ENCODE measurements at places on chromosomes 3 and 15.

- no peaks in the 10 kb centered on the region for H3K4me1 ChIP-seq
- H3K36me3 ChIP-seq: no peaks in the 10 kb centered on the region
- H3K27me3 ChIP-seq: no peaks in the 10 kb centered on the region
- no peak overlapping the region for H3K4me3 ChIP-seq
- no peak overlapping the region for H3K27ac ChIP-seq
These were observed 160.7 kb downstream of the STAC start for GRCh38 chr3:36540888-36541518.

DNA sequence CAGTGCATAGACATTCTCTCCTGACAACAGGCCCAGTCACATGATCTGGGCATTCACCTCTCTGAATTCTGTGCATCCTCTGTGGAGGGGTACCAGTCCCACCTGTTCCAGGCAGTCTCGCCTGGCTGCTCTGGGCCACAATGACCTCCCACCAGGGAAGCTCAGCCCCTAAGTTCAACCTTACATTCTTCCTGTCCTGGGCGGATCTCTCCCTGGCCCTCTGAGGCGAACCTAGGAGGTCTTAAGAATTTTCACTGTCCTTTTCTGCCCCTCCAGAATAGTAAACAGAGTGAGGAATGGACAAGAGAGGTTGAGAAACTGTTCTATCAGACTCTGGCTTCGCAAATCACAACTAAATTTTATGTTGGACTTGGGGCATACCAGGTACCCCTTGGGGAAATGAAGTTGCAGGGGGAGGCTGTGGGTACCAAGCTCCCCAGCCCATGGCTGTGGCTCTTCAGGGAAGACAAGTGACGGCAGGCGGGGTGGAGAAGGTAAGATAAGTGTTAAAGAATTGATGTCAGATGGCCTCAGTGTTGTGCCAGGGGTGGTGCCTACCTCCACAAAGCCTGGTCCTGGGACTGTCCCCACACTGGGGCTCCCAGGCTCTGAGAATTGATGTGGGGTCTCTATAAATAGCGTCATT lies 5.3 kb downstream of the SCN5A start:
- H3K27me3 ChIP-seq: peaks cover 4% of the 10 kb centered on the region
- no peak overlapping the region for H3K27ac ChIP-seq
- H3K4me1 ChIP-seq: peaks cover 5% of the 10 kb centered on the region
- H3K36me3 ChIP-seq: no peaks in the 10 kb centered on the region
- no peak overlapping the region for H3K4me3 ChIP-seq

GRCh38 chr3:110343376-110343775 lies 728.2 kb upstream of the NECTIN3 start:
- H3K36me3 ChIP-seq: no peaks in the 10 kb centered on the region
- no peak overlapping the region for H3K27ac ChIP-seq
- H3K4me1 ChIP-seq: no peaks in the 10 kb centered on the region
- H3K27me3 ChIP-seq: no peaks in the 10 kb centered on the region

GRCh38 chr3:138234401-138235179 lies 47.5 kb downstream of the ARMC8 start:
- H3K4me1 ChIP-seq: peaks cover 7% of the 10 kb centered on the region
- H3K27me3 ChIP-seq: no peaks in the 10 kb centered on the region
- H3K36me3 ChIP-seq: peaks cover 30% of the 10 kb centered on the region
- no peak for DNase-seq

All from activated naive CD4-positive, alpha-beta T cell treated with anti-CD3 and anti-CD28 coated beads, Interleukin-2, amount 10 ng/mL, durations not matched to agents 7 days and 5 days (primary cell).